ENCODE measurements at places on chromosomes 2 and 18.

DNA sequence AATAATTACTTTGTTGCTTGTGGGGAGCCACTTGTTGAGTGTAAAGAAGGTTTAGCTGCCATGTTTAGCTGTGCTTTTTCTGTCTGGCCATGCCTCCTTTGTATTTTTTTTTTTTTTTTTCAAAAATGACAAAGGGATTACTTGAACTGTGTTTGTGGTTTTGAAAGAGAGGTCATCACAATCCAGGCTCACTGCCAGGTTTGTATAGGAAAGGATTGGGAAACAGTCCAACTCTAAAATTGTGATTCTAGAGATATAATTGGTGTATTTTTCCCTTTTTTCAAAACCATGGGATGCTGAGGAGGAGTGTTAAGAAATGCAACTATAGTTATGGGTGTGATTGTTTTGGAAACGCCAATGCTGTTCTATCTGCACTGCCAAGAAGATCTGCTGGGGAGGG is 4.3 kb downstream of the ITPRIPL1 start:
- DNase-seq = no peak

DNA sequence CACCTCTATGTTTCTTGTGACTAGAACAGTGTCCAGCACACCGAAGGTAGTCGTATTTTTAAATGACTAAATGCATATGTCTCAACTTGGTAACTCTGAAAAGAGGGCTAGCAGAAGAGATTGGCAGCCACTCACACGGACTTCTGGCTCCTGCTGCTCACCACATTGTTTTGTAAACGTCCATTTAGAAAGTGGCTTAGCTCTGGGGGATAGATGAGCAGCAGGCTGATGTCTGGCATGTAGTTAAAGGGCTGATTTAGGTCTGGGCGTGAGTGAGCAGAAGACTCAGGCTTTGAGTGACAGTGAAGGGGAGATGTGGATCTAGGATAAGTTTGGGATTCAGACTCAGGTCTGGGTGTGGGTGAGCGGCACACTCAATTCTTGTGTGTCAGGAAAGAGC is 372.9 kb upstream of the HS6ST1 start:
- no peak for DNase-seq

GRCh38 chr2:100067784-100068183 is 74.6 kb downstream of the AFF3 start:
- DNase-seq = no peak

DNA sequence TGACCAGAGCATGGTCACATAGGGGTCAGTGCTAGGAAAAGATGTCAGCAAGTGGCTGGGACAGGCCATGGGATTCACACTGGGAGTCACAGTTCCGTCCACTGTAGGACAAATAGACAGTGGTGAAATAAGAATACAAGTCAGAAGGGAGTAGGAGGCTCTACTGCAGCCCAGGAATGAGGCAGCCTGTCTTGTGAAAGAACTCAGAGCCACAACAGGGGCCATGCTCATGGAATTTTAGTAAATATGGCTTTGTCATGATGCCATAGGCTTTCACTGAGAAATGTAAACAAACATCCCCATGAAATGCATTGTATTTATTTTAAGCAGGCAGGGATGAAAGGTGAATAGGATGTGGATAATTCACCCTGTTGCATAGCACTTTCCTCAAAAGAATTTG is 504.3 kb downstream of the SOX11 start:
- no peak for DNase-seq

GRCh38 chr18:26468931-26469340 is 79.4 kb downstream of the KCTD1 start:
- DNase-seq = no peak

- no peak for DNase-seq
These were observed 17.8 kb downstream of the NCOA1 start for GRCh38 chr2:24508878-24509277.

DNA sequence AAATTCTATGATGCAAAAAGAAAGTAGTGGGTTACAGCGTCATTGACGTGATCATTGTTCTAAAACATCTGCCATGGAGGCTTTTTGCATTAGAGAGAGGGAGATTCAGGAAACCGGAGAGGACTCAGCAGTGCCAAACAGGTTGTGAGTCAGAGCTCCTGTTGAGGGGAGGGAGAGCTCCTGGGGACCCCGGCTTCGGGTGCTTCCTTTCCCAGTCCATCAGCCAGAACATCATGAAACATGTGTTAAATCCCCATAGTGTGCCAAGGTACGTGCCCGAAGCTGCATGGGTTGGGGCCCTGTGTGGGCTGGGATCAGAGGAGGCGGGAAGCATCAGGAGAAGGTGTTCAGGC is 791 bp upstream of the CYRIA start:
- no peak for DNase-seq

DNA sequence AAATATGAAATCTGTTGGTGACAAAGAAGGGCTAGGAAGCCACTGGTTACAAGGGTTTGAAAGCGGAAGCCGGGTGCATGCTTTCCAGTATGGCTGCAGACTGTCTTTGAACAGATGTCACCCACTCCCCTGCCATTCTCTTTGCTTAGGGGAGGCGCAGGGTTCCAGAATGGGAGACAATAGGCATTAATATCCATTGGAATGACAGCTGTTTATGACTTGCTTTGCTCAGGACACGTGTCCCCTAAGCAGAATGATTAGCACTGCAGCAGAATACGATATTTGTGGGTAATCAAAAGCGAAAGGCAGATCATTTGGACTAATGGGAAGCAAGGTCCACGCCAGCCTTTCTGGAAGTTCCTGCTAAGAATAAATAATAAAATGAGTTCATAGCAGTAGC is 25.8 kb upstream of the NRP2 start:
- DNase-seq = no peak

DNA sequence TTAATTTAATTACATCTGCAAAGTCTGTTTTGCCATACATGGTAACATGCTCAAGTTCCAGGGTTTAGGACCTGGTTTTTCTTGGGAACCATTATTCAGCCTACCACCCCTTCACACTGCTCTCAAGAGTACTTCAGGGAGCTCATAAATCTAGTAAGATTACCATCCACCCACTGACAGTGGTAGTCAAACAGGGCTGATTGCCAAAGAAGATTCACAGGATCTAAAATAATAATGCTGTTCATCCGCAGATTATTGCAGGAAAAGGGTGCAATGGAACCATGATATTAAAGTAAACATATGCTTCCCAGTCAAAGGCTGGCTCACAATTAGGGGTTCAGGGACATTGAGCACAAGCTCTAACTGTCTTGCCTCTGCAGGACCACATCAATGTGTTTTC is 148.0 kb upstream of the CYRIA start:
- no peak for DNase-seq

- no peak for DNase-seq
These were observed 152.8 kb upstream of the RIOK3 start for GRCh38 chr18:23300231-23300805.

DNA sequence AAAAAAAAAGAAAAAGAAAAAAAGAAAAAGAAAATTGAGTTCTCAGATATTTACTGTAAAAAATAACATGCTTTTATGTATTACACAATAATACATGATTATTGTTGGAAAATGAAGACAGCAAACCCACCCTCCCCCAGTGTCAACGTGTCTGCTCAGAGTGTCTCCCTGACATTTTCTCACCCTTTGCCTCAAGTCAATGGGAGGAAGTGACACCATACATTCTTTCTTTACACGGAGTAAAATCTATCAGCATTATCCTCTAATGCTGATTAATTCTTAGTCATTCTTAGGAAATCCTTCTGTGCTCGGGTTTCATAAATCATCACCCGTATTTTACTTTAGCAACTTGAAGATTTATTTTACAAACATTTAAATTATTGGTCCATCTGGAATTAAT is 32.0 kb downstream of the CTAGE1 start:
- peak; percentile 9 for DNase-seq

- DNase-seq = no peak
These were observed 345.0 kb downstream of the NCKAP5 start for GRCh38 chr2:133223226-133223625.

GRCh38 chr2:69505710-69506109 is 68.5 kb upstream of the NFU1 start:
- no peak for DNase-seq

DNA sequence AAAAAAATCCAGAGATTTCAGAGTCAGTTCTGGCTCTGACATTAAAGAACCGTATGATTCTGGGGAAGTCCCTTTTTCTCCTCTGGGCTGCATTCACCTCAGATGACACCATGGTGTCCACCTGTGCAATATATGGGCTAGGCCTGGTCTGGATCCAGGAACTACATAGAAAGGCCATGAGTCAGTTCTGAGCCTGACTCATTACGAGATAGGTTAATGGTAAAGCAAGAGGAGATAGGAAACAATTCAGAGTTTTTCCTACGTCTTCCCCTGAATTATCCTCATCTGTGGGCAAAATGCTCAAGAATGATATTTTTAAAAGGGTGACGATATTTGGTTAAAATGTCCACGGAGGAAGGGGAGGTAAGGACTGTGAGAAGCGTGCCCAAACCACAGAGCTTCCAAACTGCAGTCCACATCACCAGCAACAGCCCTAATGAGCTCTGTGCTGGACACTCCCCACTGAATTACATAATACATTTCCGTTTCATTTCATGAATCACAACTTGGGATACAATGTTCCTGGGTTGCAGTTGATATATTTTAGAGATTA is 180.1 kb upstream of the OSR1 start:
- DNase-seq = no peak

GRCh38 chr2:117979911-117980701 is 33.8 kb downstream of the CCDC93 start:
- DNase-seq = no peak

GRCh38 chr18:27861539-27861938 is 315.4 kb downstream of the CDH2 start:
- DNase-seq = no peak

GRCh38 chr2:17540813-17541530 is 476 bp downstream of the VSNL1 start:
- DNase-seq = no peak

- no peak for DNase-seq
These were observed 717.6 kb downstream of the TDRD15 start for GRCh38 chr2:21841341-21841740.

DNA sequence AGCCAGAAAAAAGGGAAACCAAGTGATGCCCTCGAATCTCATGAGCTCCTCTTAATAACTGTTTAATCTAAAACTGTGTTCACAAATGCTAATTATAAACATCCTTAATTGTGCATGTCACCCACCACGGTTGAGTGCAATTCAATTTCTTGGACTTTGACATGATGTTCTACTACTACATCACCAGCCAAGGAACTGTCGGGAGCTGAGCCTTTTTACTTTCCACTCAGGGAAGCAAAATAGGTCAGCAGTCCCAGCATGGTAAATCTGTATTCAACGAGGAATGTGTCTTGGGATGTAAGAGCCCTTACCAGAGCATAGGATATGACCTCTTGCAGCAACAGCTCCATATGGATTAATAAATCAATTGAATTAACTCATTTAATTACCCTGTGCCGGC is 20.8 kb upstream of the REG3G start:
- no peak for DNase-seq

DNA sequence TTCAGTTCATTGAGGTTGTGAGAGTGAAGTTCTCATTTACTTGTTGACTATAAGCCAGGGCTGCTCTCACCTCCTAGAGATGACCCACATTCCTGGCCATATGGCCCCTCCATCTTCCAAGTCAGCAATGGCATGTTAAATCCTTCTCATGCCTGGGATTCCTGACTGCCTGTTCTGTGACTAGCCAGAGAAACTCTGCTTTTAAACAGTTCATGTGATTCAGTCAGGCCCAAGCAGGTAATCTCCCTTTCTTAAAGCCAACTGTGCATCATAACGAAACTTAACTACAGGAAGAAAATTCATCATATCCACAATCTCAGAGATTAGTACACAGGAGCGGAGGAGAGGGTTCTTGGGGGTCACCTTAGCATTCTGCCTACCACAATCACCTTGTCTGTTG is 11.5 kb downstream of the DPP4 start:
- no peak for DNase-seq

- no peak for DNase-seq
These were observed 12.4 kb upstream of the PRLH start for GRCh38 chr2:237553948-237554347.

- no peak for DNase-seq
These were observed 14.2 kb downstream of the STK39 start for GRCh38 chr2:168233166-168233565.

DNA sequence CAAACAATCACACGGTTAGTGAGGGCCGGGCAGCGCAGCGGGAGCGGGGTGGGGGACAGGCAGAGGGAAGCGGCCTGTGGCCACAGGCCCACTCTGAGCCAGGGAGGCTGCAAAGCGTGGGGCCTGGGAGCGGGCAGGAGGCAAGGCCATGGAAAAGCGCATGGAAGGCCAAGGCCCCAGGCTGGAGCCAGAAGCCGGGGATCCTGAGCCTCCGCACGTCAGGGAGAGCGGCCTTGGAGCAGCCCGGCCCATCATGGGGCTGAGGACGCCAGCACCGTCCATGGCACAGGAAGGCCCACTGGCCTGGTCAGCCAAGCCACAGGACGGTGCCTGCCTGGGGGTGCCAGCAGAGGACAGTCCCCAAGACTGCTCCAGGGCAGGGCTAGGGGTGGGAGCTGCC is 43.1 kb downstream of the AQP12A start:
- DNase-seq = no peak

GRCh38 chr2:201130524-201131186 is 14.7 kb downstream of the CFLAR start:
- no peak for DNase-seq

GRCh38 chr18:59631583-59632181 is 65.5 kb downstream of the CCBE1 start:
- DNase-seq = no peak

DNA sequence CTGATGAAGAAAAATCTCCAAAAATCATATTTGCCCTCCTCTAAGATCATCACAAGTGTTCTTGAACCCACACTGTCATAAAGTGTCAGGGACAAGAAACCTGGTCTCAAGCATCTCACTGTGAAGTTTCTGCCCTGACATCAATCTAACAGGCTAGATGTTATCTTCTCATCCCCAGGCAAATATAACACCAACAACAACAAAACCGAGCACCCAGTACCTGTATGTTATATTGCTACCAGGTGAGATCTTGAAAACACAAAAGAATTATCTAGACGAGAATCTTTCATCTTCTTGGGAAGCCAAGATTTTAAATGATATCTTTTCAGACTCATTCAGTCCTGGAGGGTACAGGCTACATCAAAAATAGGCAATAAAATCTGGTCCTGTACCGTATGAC is 8.8 kb upstream of the MAP4K3 start:
- no peak for DNase-seq

GRCh38 chr2:239009589-239009961 is 161.7 kb downstream of the TWIST2 start:
- no peak for DNase-seq

- DNase-seq = no peak
These were observed 22.4 kb downstream of the NLRC4 start for GRCh38 chr2:32242331-32242730.

Data from stimulated activated CD8-positive, alpha-beta memory T cell treated with anti-CD3 and anti-CD28 coated beads, Interleukin-12 subunit alpha, Interleukin-12 subunit beta, amount 100 ng/mL, for 1 hour (primary cell).